ENCODE measurements at places on chromosomes 6 and 20. TPM values are rescaled to one million over a fixed set of nuclear protein-coding genes. Genes with fewer than 3 reads are reported as not detected.

The WFDC12 gene
- not detected for polyA plus RNA-seq

The FOXF2 gene
- polyA plus RNA-seq, result 2.1 TPM

The MTFR2 gene
- polyA plus RNA-seq, result 0.38 TPM

The ZC3H12D gene
- polyA plus RNA-seq, result 0.30 TPM

The CLDN20 gene
- not detected for polyA plus RNA-seq

The SLC44A4 gene
- polyA plus RNA-seq, result 1.3 TPM

The PHACTR3 gene
- not detected for polyA plus RNA-seq

The WFDC10B gene
- polyA plus RNA-seq, result not detected

The KIAA1755 gene
- 0.47 TPM for polyA plus RNA-seq

The NT5E gene
- polyA plus RNA-seq, result 11.0 TPM

The IRF4 gene
- 1.3 TPM for polyA plus RNA-seq

The F13A1 gene
- polyA plus RNA-seq, result 296 TPM

The GHRH gene
- polyA plus RNA-seq, result not detected
